NCI-H1092 treated with DMSO at 0.1 percent for 48 hours (cell line): ENCODE measurements at places on chromosomes 11 and 22.
A peak's percentile ranks its signal among the peaks of the same experiment; 100 is the strongest.

GRCh38 chr22:45180146-45180679, 16.5 kb downstream of the NUP50 start:
- no peak for DNase-seq

DNA sequence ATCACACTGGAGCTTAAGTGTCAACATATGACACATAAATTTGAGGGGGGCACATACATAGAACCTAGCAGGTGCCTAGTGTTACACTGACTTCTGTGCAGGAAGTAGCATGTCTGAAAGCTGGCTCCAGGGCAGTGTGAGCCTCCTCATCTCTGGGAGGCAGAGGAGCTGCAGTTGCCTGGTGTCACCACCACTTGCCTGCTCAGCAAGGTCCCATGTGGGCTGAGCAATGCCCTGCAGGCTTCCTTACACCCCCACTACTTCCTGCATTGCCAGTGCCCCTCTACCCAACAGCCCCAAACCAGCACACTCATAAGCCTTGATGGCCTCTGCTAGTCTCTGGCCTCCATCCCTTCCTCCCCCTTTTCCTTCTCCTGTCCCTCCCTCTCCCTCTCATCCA, 165.8 kb downstream of the BUD13 start:
- DNase-seq = no peak

DNA sequence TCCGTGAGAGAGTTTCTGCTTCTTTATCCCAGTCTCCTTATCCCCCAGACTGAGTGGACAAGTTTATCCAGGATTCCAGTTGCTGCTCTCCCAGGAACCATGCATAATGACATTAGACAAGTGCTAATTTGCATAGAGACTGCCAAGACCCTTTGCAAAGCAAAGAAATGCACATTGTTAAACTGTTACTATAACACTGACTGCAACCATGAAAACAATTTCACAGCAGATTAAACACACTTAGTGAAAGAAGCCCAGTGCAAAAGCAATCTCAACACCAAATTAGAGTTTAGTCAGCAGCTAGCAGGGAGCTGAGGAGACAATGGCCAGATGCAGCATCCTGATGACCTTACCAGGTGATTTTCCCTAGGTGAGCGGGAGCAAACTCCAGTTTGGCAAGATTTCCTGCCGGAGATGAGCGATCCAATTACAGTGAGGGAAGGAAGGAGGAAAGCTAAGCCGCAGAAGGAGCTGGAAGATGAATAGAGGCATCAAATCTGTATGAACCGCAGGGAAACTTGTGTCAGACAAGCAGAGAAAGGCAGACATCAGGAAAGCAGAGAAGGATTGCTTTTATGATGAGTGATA, 273.8 kb upstream of the B3GAT1 start:
- DNase-seq = no peak

GRCh38 chr11:75246006-75246670, 5.6 kb downstream of the TPBGL start:
- DNase-seq = no peak

GRCh38 chr11:19647816-19648215, 64.8 kb upstream of the NAV2 start:
- DNase-seq = no peak

GRCh38 chr11:75792997-75793800, 21.8 kb upstream of the UVRAG start:
- no peak for DNase-seq

- DNase-seq = no peak
Observed at GRCh38 chr11:74025467-74026166, 16.7 kb upstream of the UCP3 start.

DNA sequence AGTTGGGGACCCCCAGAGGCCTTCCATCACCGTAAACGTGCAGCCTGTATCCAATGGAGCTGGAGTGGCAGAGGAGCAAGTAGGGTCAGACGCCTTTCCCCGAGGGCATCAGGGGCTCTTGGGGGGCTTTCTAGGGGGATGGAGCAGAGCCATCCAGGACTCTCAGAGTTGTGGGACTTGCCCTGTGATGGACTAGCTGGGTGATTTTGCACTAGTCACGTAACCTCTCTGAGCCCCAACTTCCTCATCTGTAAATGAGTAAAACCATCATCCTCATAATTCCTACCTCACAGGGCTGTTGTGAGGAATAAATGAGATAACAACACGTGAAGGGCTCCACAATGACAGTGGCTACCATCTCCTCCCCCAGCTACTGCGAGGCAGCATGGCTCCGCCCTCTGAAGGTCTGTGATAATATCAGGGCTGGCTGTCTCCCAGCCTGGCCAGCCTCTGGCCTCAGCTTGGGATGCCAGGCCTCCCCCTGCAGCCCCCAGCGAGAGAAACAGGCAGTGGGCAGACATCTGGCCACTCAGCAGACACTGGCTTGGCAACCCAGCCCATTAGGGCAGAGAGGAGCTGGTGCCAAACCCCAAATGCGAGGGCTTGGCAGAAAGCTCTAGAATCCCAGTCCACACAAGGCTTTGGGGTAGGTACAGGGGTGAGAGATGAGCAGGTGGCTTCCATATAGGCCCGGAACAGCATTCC, 6.7 kb downstream of the USP2 start:
- no peak for DNase-seq

DNA sequence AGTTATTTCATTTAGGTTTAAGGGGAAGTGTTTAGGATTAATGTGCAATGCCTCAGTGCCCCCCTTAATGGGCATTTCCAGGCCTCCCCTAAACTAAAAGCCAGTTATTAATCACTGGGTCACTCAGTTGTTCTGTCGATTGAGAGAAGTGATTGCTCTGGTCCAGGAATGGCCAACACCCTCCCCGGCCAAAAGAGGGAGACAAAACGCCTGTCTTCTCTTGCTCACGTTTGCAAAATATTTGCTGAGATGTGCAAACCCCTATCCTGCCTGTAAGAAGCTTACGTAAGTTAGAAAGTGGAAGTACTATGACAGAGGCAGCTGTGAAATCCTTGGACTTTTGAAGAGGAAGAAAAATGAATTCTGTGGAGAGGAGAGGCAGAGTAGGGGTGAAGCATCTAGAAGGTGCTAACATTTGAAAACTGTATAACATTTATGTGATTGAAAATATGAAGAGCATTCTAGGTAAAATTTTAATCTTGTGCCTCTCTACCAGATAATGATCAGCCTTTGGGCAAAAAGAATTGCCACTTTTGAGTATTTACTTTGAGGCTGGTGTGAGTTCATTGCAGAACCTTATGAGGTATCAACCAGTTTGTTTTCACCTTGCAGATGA, 37.7 kb downstream of the NTM start:
- DNase-seq = no peak

- DNase-seq = no peak
Observed at GRCh38 chr11:1387961-1388762, 1.6 kb upstream of the BRSK2 start.

- DNase-seq = no peak
Observed at GRCh38 chr22:29816128-29816527, 21.9 kb downstream of the ASCC2 start.

- DNase-seq = no peak
Observed at GRCh38 chr11:41836431-41836830, 377.0 kb upstream of the LRRC4C start.

DNA sequence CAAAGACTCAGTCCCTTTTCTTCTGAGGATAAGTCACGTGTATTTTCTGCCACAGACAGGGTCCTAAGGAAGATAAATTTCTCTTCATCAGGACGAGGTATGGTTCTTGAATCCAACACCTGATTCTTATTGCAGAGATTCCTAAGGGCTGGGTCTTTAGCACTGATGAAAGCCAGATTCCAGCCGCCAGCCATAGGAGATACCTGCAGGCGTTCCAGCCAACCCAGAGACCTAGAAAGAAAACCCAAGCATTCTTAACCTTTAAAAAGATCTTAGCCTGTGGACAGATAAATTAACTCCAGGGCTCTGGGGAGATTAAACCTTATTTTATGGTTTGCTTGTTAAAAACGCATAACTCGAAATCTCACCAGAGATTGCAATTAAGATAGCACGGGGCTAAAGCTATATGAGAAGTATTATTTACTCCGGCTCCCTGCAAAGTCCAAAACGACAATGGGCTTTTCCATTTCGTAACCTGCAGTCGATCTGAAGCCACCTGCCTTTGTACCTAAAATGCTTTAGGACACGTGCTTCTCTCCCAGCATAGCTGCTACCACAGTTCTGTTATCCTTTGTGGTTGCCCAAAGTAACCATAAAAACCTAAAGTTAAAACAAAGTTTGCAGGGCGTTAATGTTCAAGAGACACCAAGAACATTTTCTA, 104.5 kb downstream of the NXPE2 start:
- no peak for DNase-seq

DNA sequence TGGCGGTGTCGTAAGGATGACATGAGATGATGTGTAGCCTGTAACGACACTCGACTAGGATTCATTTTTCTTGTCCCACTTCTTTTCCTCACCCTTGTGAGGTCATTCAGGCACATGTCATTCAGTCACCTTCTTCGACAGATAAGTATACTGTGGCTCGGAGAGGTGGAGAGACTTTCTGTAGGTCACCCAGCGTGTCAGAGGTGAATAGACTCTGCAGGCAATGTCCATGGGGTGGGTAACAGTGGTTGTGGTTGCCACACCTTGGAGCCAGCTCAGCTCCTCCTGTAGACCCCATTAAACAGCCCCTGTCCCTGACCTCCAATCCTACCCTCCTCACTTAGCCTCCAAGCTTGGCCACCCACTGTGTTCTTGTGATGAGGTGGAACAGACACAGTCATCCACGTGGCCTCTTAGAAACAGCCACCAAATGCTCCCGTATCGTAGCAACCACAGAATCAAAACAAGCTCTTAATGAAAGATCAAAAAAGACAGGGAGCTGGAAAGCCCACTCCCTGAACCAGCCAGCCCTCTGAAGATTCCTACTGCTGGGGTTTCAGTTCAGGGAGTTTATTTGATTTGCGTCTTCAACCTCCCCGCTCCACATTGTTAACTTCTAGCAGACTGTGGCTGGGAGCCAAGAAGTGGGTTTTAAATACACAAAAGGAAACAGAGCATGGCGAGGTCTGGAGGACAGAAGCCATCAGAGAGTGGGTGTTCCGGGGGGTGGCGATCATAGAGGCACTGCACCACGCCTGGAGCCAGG, 89.0 kb upstream of the GRK3 start:
- DNase-seq = peak; percentile 79

GRCh38 chr11:118139578-118139977, 13.0 kb downstream of the SCN4B start:
- no peak for DNase-seq

DNA sequence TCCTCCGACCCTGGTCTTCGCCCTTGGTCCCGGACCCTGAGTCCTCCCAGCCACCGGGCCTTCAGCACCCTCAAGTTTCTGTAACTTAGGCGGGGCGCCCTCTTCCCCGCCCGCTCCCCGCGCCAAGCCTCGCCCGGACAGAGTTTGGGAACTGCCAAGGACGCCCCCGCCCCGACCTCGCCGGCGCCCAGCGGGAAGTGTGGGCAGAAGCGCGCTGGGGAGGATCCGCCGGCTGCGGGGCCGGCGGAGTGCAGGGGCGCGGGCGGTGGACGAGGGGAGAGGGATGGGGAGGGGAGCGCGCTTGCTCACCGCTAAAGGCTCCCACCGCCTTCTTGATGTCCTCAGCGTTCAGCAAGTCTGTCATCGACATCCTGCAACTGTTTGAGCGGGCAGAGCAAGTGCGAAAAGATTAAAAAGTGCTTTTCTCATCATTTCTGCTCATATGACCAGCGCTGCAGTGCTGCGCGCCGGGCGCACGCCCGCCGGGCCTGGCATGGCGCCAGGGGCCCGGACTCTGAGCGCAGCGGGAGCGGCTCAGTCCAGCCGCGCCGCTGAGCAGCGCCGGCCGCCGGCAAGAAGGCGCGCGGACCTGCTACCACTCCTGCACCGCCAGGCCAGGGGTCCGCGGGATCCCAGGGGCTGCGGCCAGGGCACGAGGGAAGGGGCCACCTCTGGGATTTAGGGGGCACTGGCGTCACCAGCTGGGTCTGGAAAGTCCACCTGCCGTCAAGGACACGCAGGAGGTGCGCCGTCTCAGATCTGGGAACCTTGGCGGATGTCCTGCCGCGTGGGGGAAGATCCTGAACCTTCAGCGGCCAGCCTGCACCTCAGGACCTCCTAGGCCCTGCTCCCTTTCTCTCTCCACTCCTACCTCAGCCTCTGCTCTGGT, at the start of gene PVALB:
Gene PVALB, minus strand, starts transcription at position 400 of the 889 bp plus-strand sequence. Its CDS starts 30 bp downstream, at position 370.
- DNase-seq = peak; percentile 27

- peak; percentile 88 for DNase-seq
Observed at GRCh38 chr22:17368554-17369438, 464 bp upstream of the CECR2 start.

GRCh38 chr11:125626288-125626950, 1.5 kb downstream of the CHEK1 start:
- DNase-seq = peak; percentile 83

DNA sequence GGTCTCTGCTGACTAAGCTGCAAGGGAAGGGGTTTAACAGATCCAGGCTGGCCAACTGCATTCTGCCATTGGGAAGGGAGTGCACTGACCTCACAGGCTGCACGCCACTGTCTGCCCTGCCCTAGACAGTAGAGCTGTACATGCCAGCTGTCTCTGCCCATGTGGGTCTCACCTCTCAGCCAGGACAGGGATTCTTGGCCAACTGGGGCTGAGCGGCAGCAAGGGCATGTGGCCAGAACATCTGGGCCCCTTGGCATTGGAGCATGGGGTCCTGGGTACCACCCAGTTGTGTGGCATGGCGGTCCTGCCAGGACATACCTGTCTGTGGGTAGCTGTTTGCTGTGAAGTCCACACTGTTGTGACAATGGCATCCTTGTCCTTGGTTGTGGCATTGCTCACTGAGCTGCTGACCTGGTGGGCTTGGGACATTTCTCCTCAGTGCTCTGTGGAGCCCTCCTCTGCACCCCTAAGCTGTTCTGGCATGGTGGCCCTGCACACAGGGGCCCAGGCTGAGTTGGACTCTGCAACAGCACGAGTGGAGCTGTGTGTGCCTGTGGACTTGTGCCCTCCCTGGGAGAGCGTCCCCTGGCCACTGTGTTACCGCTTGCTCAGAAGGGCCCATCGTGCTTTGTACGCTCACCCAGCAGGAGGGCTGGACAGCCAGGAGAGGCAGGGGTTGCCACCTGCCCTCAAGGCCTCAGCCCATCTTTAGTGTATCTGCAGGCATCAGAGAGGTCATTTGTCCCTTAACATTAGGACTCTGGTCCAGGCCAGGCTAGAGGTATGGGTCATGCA, 46.7 kb downstream of the MED15 start:
- no peak for DNase-seq

- DNase-seq = no peak
Observed at GRCh38 chr11:28110821-28111200, 2.6 kb downstream of the METTL15 start.

GRCh38 chr11:75133976-75134375, 16.9 kb upstream of the SLCO2B1 start:
- DNase-seq = no peak

- peak; percentile 89 for DNase-seq
Observed at GRCh38 chr11:115290893-115291292, 213.3 kb downstream of the CADM1 start.

- DNase-seq = no peak
Observed at GRCh38 chr11:3165152-3165705, at the start of gene OSBPL5. OSBPL5 (minus strand) TSS chr11:3165310; CDS start chr11:3129148, 36,162 bp downstream.

DNA sequence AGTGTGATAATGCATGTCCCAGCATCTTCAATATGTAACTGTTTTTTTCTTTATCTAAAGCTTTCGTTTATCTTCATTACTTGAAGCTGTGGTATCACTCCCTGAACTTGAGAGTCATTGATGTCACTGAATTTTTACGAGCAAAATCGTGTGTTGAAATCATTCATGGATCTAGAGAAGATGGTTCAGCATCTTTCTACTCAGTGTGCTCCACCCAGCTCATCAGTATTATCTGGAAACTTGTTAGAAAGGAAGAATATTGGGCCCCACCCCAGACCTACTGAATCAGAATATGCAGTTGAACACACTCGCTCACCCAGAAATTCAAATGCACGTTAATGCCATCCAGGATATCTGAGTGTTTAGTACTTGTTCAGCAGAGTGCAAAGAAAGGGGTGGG, 8.3 kb downstream of the CDON start:
- DNase-seq = no peak
